NCI-H446 (cell line): ENCODE measurements at places on chromosomes 2 and 18.

DNA sequence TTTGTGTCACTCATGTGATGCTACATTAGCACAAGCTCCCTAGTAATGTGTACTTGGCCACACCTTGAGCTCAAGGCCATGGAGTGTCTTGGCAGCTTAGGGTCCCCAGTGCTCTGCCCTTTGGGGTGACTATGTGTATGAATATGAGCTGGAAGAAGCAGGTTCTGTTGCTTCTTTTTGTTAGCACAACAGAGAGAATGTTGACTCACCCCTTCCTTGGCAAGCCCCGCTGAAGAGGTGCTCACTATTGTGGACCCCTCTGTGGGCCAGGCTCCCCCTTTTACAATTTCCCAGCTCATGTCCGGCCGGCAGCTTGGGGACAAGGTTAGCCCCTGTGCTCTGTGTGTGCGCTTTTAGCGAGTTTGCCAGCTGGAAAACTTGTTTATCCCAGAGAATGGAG lies 48.1 kb downstream of the DGKD start:
- no peak for DNase-seq

DNA sequence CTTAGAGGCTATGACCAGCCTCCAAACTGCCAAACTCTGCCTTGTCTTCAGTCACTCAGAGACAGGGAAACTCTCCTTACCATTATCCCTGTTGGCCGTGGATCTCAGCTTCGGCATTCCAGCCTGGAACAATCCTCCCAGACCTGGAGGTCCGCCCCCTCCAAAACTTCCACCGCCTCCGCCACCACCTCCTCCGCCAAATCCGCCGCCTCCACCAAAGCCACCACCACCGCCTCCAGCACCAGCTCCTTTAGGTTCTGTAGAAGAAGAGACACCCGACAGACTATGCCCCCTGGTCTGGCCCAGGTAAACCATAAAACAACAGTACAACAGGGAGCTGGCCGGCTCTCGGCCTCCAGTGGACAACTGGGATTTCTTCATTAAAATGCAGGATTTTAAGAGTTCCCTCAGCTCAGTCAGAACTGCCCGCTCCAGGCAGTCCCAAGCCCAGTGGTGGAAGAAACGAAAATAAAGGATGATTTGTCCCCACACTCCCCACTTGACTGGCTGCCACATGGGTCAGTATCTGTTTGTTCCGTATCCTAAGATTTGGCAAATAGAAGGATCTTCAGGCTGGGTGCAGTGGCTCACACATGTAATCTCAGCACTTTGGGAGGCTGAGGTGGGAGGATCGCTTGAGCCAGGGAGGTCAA lies 22.4 kb downstream of the WIPF1 start:
- DNase-seq = no peak

- DNase-seq = no peak
Measured at GRCh38 chr2:23510471-23510870, 125.5 kb downstream of the KLHL29 start.

GRCh38 chr2:73175663-73176204 lies 26.6 kb upstream of the NOTO start:
- DNase-seq = no peak

DNA sequence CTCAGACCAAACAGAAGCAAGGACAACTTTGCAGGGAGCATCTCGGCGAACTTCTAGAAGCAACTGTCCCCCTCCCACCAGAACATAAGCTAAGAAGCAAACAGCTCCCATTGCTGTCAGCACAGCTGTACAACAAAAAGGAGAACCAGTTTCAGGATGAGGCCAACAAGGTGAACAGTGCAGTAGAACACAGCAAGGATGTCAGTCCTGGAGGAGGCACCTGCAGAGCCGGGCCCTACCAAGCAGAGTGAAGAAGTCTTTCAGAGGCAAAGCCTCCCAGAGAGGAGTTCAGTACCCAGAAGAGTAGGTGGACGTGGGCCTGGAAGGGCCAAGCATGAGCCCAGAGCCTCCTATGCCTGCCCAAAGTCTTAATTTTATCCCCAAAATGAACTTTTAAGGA lies 1.0 kb downstream of the PASK start:
- DNase-seq = no peak

DNA sequence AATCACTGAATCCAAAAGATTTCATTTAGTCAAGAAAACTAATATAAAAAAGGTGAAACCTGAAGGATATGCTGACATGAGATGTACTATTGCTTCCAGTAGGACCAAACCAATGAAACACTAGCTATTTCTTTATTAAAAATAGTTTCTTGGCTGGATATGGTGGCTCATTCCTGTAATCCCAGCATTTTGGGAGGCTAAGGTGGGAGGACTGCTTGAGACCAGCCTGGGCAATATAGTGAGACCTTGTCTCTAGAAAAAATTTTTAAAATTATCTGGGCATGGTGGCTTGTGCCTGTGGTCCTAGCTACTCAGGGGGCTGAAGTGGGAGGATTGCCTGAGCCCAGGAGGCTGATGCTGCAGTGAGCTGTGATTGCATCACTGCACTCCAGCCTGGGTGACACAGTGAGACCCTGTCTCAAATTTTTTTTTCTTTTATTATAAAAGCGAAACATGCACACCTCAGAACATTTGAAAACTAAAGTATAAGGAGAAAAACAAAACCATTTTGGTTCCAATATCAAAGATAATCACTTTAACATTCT lies 266.2 kb downstream of the TGIF1 start:
- DNase-seq = no peak

DNA sequence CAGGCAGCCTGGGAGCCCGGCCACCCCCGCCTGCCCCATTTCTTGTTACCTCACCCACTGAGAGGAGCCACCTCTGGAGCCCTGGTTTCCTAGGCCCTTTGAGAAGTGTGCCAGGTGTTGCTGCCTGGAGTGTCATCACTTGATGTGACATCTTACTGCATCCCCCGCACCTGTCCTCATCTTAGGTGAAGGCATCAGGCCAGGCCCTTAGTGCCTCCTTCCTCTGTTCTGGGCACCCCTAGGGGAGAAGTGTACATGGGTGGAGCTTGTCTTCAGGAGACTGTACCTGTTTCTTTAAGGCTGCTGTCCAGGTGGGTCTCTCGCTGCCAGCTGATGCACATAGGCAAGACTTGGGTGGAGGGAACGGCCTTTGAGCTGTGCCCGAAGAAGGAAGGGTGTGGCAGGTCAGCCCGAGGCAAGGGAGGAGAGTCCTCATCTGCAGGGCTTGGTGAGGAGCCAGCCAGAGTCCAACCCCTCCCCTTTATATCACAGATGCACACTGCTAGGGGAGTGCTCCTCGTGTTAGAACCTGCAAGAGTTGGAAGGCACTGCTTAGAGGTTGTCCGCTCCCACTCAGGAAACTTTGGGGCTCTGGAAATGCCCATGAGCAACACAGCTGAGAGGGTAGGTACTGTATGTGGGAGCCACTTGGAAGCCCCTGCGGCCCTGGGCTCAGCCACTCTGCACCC lies 45.9 kb downstream of the NCK2 start:
- DNase-seq = peak; percentile 38

GRCh38 chr2:230327418-230328154 lies 593 bp downstream of the SP140L start:
- no peak for DNase-seq

DNA sequence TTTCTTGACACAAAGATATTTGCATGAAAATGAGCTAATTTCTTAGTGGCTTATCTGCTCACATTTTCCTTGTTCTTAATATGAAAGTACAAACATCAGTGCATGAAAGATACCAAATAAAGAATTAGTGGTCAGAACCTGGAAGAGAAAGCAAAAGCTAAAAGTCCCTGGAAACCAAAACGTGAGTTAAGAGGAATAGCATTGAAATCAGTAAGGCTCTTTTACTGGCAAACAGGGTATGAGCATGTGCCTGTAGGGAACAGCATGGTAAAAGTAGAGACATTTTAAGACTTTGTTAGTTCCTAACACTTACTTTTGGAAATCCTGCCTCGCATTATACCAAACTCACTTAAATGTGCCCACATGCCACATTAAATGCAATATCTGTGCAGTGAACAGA lies 31.9 kb upstream of the CWC22 start:
- DNase-seq = no peak

DNA sequence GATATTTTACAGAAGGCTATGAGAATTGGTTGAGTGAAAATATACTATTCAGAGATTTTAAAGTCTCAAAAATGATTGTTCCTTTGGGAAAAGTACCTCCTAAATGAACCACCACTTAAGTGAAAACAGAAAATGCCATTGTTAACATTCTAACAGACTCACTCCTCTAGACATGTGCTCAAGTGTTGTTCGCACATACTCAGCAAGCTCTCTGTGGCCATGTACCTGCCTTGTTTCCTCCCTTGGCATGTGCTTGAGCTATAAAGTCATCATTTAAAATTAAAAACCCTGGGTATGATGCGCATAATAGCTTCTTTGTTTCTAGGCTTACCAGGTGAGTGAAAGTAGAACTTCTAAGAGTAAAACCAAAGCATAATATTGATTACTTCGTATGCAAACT lies 343.2 kb upstream of the VRK2 start:
- no peak for DNase-seq

- DNase-seq = no peak
Measured at GRCh38 chr2:181677912-181678586, 2.3 kb downstream of the NEUROD1 start.

DNA sequence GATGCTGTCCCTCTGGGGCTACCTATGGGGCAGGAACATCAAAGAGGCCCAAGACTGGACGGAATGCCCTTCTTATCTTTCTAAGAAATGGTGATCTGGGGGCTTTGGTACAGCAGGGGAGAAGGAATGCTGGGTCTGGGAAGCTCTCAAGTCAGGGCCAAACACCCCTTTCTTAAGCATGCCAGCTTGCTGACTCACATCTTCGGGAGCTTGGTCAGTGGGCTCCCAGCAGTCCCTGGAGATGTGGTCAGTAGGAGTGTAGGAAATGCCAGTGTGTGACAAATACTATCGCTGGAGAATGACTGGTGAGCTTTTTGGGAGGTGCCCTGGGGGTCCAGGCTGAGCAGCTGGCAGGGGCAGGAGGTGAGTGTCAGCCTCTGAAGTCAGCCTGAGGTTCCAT lies 105.0 kb upstream of the CDC42EP3 start:
- no peak for DNase-seq

GRCh38 chr18:3456686-3457069 lies 6.7 kb downstream of the TGIF1 start:
- DNase-seq = no peak

DNA sequence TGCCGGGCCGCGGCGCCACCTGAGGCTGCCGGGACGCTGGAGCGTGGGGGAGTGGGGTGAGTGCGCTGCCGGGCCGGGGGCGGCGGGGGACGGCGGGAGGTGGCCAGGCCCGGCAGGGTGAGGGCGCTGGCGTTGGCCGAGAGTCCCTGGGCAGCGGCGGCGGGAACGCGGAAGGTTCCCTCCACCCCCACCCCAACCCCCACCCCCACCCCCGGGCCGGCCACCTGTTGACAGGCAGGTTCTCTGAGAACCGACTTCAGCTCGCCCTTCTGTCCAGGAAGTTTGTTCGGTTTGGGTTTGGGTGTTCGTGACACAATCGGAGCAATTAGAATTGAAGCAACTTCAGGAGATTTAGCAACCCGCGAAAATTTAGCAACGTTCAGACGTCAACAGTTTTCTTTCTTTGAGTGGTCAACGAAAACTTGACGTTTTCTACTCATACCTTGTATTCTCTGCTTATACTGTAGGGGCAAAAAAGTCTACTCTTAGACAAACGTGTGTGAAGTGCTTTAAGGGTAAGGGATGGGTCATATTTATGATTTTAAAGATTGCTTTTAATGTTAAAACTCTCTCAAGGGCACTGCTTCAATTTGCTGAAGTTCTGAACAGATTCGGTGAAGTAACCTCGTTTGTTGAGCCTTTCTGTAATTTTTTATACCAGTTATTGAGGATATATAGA lies 9.3 kb downstream of the OTX1 start:
- no peak for DNase-seq

GRCh38 chr2:65278531-65278981 lies 50.9 kb downstream of the ACTR2 start:
- no peak for DNase-seq

GRCh38 chr2:162636206-162636728 lies 202.3 kb downstream of the KCNH7 start:
- peak; percentile 69 for DNase-seq

DNA sequence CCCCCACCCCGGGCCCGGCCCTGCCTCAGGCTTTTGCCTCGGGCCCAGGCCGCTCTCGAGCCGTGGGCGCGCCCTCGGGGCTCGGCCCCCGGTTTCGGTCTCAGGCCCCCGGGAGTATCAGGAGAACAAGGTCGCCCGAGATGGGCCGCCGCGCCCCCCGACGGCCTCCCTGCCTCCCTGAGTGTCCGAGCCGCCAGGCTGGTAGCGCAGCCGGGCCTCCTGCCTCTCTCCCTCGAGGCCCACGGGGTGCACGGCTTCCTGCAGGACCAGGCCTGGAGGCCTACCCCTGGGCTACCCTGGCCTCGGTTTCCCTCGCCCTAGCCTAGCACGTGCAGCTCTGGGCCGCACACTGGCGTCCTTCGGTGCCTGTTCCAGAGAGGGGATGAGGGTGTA lies 8.4 kb downstream of the GBX2 start:
- no peak for DNase-seq

DNA sequence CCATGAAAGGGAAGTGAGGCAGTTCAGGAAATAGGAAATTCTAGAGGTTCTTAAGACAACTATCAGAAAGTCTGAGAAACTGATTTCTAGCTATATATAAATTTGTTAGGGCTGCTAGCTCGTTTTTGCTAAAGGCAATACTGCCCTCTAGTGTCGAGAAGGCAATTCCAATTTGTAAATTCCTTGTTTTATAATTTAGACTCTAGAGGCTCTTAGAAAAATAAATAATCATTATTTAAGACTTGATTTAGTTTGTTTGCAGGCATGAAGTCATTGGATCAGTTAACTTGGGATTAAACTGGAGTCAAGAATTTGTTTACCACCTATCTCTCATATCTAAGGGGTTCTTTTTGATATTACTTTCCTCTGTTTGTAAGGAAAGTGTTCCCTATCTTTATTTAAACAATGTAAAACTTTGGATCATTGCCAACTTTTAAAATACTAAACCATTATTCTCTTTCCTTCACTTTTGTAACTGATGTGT lies 66.2 kb downstream of the ACVR2A start:
- DNase-seq = peak; percentile 78

DNA sequence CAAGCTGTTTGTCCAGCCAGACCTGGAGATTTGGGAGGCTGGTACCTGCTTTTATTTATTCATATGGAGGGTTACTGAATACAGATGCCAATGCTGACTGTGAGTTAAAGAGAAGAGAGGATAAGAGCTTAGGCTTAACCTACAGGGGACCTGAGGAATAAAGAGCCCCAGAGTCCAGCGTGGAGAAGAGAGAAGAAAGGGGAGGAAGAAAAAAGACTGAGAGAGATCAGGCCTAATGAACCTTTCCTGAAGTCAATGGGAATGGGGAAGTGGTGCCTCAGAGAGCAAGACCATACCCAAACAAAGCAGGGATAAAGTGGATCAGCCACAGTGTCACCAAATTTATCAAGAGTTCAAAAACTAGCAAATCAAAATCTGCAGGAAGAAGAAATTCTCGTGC lies 348.6 kb upstream of the KCNH7 start:
- no peak for DNase-seq

GRCh38 chr2:42924418-42924886 lies 132.1 kb upstream of the HAAO start:
- DNase-seq = no peak

DNA sequence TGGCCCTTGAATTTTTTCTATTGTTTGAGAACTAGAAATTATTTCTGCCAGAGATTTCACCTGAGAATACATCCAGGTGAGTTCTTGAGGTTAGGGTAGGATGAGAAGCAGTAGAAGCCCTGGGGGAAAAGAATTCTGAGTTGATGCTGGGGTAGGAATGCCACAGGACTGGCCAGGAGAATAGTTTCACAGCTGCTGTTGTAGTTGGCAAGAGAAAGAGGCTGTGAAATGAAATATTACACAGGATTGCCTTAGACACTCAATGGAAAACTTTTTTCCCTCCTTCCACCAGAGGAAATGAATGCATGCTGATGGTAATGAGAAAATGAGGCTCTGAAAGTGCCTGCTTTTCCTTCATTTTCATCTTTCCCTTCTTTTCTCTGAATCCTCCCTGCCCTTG lies 54.6 kb downstream of the PRKCE start:
- no peak for DNase-seq
